Globus pallidus (tissue), 1 donor: ENCODE measurements at places on chromosomes 3 and 15.

DNA sequence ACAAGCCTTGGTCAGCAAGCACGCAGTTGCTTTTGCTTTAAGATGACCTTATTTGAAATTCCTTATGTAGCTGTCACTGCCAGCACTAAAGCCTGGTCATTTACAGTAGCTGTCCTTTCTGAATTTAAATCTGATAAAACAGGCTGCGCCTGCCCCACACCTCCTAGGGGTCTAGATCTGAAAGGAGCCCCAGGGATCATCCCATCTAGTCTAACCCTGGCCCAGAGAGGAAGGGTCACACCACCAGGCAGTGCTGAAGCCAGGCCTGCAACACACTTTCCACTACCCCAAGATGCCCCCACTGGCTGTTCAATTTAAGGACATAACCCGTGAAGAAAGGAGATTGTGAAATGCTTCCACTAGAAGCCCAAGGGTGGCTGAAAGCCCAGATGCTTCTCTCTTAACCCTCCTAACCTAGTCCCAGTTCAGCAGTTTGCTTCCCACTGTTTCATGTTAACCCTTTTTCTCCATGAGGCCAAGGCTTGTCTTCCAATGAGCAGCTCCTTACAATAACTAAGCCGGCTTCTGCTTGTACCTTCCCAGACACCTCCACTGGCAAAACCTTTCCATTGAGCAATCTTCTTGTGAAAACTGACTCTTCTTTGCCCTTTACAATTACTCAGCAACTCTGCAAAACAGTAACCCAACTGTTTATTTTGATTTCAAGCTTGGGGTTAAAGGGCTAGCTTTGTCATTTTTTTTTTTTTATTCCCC is 198.9 kb upstream of the LPP start:
- DNase-seq, result no peak

DNA sequence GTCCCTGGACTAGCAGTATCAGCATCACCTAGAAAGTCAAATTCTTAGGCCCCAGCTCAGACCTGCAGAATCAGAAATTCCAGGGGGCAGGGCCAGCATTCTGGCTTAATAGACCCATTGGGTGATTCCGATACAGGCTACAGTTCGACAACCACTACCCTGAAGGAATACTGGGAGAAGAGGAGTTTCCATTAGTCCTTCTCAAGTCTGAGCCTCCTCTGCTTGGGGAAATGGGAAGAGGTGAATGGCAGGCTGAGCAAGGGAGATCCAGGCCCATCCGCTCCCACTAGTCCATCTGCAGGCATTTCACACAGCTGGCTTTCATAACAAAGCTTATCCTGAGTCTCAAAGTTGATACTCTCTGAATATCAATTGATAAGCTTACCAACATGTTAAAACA is 69.1 kb downstream of the MECOM start:
- DNase-seq, result no peak

- no peak for DNase-seq
Measured at GRCh38 chr3:54303517-54304375, 181.4 kb downstream of the CACNA2D3 start.

- no peak for DNase-seq
Measured at GRCh38 chr15:22995795-22996194, 15.6 kb upstream of the CYFIP1 start.

GRCh38 chr3:192915304-192915703 is 2.4 kb downstream of the MB21D2 start:
- DNase-seq, result peak; percentile 60

GRCh38 chr15:25894371-25894902 is 31.3 kb upstream of the ATP10A start:
- no peak for DNase-seq

- DNase-seq, result peak; percentile 11
Measured at GRCh38 chr15:53833134-53833624, 73.7 kb upstream of the WDR72 start.

DNA sequence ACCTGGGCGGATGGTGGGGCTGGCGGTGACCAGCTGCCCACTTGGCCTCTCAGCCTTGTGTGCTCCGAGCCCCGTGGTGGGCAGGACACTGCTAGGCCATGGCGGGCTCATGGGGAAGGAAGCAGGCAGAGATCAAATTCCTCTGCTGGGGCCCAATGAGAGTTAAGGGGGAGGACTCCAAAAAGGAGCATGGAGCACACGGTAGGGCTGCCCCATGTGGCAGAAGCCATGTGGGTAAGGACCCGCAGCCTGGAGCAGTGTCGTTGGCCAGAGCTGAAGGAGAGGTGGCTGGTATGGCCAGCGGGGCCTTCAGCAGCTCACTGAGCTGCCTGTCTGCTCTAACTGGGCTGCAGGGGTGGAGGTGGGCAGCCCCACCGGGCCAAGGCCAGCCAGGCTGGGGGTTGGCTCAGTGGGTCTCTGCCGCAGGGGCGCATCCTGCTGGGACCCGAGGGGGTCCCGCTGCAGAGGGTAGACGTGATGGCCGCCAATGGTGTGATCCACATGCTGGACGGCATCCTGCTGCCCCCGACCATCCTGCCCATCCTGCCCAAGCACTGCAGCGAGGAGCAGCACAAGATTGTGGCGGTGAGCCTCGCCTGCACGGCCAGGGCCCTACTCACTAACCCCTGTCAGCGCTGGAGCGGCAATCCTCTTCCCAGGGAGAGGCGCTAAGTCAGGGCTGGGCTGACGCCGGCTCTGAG is 11.3 kb downstream of the STAB1 start:
- DNase-seq, result no peak

GRCh38 chr3:180860180-180860858 is 52.2 kb upstream of the FXR1 start:
- DNase-seq, result no peak

GRCh38 chr3:30141927-30142326 is 464.5 kb upstream of the TGFBR2 start:
- no peak for DNase-seq

GRCh38 chr3:67557848-67558355 is 96.5 kb downstream of the SUCLG2 start:
- DNase-seq, result no peak

- no peak for DNase-seq
Measured at GRCh38 chr3:70876154-70876553, 563.7 kb upstream of the MDFIC2 start.

DNA sequence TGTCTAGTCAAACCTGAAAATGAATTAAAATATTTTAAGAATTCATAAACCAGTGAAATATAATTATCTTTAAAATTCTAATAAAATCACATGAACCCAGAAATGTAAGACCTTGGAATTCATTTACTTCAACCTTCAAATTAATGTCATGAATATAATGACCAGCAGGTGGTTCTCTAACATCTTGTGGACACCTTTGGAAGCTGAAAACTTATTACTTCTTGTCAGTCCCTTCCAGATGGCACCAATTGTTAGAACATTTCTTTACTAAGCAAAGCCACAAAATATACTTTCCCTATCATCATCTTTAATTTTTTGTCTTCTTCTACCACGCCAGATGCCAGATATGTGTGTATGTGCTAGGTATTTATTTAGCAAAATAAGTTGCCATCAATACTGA is 240.0 kb downstream of the MBNL1 start:
- peak; percentile 7 for DNase-seq

- DNase-seq, result no peak
Measured at GRCh38 chr3:195441476-195441991, 1.3 kb downstream of the ACAP2 start.

GRCh38 chr15:36039996-36040572 is 494.1 kb upstream of the DPH6 start:
- DNase-seq, result no peak

DNA sequence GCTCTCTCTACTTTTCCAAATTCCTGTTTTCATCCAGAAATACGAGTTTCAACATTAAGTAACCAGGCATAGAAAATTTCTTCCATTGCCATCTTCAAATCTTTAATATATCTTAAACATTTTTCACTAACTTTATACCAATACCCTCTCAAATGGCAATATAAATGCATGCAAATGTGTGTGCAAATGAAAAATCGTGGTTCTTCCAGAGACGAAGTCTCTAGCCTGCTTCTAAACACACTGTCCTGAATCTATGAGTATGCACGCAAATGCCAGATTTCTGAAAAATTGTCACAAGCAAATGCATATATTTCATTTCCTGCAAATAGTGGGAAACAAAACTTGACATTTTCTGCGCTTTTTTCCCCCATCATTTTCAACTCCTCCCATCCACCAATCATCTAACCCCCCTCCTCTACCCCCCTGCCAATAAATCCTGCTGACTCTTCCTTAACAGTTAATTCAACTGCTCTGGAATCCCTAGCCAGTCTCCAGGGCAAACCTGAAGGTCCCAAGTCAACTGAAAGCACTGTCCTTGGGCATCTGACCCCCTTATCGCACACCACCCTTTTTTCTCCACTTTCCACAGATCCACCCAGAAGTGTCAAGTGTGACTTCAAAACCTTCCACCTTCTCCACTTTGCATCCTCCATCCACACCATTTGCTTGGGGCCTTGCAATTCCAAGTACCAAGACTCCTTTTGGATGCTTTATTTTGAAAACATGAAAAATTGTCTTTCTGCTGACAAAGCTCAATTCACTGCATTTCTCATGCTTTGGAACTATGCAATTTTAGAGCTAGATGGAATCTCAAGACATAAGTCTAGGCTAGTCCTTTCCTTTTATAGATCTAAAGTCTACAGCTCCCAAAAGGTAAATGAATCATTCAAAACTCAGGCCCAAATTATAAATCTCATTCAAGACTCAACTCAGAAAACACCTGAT is 144.7 kb downstream of the OSBPL10 start:
- DNase-seq, result no peak

- no peak for DNase-seq
Measured at GRCh38 chr3:84637272-84637671, 321.5 kb upstream of the CADM2 start.

DNA sequence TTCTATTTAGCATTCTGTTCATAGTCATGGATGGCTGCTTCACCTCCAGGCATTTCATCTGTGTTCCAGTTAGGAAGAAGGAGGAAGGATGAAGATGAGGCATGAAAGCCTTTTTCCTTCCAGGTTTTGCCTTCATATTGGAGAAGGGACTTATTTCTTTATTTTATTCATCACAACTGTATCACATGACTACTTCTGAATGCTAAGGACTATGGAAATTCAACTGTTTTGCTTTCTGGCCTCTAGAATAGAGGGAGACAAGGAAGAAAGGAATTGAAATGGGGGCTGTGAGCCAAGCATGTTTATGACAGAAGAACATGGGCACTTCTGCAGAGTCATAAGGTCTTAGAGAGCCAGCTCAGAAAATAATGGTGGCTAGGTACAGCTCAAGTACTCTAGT is 10.4 kb downstream of the TMEM266 start:
- no peak for DNase-seq

GRCh38 chr3:64443546-64444381 is 218.5 kb upstream of the PRICKLE2 start:
- no peak for DNase-seq

GRCh38 chr3:168847291-168847883 is 751.7 kb upstream of the GOLIM4 start:
- DNase-seq, result peak; percentile 29

DNA sequence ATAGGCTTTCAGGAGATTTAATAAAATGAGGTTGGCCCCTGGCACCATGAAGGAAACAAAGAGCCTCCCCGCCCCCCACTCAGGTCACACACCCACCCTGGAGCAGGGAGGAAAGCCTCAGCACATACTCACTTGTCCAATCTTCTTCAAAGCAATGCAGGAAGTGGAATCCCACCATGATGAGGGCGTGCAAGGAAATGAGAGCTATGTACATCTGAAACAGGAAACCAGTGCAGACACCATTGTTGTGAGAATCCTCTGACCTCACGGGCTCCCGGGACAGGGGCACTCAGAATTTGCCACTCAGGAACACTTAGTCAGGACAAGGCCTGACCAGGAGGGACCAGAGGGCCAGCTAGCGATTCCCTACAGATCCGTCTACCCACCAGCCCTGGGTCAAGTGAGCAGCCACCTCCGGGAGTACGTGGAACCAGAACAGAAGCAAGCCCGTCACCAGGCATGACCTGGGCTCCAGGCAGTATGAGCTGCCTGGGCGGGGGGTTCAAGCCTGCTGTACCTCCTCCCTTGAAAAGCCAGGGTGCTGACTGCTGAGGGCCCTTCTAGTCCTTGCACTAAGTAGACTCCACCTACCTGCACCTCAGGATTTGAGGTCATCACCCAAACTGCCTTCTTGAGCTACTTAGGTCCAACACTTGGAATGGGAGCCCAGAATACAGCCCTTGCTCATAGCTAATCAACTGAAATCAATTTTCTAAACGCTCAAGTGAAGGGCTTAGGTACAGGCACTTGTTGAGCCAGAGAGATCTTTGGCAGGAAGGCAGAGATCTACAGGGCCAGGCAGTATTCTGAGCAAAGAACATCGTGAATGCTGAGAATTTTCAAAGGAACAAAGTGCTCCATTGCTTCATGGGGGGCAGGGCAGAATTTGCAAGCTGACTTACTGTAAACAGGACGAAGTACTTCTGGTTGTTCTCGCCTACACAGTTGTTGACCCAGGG is 42.7 kb downstream of the ZDHHC3 start:
- no peak for DNase-seq

GRCh38 chr3:69524816-69525215 is 138.9 kb upstream of the FRMD4B start:
- no peak for DNase-seq

DNA sequence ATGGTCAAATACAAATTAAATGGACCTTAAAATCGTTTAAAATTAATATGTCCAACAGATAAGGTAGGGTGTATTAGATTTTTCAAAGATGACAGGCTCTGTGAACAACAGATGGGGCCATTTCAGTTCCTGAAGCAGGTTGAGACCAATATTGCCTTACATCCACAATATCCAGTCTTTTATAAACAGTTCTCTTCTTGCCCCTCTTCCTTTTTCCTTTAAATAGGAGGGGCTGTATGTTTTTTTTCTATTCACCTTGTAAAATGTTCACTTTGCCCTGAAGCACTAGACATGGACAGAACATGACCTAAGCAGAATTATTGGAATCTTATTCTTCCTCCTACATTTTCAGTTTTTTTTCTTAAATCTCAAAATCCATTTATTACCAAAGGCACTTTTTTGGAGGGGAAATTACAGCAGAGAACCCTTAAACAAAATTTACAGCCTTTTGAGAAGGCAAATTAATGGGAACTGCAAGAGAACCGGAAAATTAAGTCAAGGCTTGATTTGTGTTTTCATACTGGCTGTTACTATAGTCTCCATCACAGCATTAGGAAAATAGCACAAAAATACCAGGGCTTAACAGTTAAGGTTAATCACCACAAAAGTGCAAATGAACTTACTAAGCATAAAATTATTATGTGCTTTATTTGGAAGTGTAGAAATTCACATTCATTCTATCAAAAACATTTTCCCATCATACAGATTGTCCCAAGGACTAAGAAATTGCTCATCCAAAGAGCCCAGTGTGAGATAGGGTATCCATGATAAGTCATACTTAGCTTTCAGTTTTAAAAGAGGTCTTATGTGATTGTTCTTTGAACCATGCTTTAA is 55.8 kb downstream of the CMSS1 start:
- no peak for DNase-seq

GRCh38 chr3:42685891-42686820 is 819 bp downstream of the KLHL40 start:
- no peak for DNase-seq

GRCh38 chr3:128616516-128617269 is 33.9 kb downstream of the RPN1 start:
- no peak for DNase-seq

GRCh38 chr15:90222547-90222946 is 11.2 kb downstream of the CIB1 start:
- no peak for DNase-seq

GRCh38 chr3:71779674-71780377 is 5.1 kb downstream of the PROK2 start:
- DNase-seq, result no peak

GRCh38 chr15:59993041-59993750 is 10.9 kb upstream of the FOXB1 start:
- no peak for DNase-seq
